Left renal cortex interstitium (tissue), 4 donors: ENCODE measurements at places on chromosomes 5 and 9.

DNA sequence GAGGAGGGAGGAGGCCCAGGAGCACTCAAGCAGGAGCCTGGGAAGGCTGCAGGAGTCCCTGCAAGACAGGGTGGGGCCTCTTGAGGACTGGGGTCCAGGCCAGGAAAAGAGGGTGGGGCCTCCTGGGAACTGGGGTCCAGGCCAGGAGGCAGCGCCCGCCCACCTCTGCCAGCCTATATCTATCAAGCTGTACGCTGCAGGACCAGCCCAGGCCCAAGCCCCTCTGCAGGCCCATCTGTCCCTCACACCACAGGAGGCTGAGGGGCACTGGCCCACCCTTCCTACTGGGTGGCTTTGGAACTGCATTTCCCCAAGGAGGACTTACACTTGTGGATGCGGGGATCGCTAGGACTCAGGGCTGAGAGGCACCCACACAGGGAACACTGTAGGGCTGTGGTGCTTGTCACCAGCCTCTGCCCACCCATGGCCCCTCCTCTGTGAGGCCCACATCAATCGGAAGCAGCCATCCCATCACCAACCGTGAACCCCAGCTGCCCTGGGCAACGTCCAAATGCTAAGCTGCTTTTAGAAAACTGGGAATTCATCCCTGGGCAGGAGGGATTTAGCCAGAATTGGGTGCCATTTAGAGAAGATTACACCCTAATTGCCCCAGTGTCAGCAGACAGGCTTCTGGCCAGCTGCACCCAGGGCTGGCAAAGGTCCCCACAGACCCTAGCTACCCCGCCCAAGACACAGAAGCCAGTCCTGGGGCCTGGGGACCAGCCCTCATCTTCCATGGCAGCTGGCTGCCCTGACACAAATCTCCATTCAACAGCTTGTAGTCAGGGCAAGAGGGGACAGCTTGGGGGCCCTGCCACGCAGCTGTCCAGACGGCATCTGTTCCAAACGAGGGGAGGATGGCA lies 15.3 kb downstream of the BICD2 start:
- no peak for DNase-seq

DNA sequence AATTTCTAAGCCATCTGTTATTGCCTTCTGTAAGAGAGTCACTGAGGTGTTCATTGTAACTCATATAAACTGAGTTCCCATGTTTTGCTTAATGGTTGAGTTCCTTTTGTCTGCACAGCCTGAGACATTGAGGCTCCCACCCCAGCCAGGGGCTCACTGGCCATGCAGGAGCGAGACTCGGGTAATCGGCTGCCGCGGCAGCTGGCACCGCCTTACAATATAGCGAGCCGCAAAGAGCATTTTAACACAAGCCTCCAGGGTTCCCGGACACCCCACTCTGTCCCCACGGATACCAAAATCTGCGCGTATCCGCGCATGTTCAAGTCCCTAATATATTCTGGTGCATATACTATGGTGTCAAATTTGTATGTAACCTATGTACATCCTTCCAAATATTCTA lies 24.4 kb upstream of the GLDC start:
- no peak for DNase-seq

DNA sequence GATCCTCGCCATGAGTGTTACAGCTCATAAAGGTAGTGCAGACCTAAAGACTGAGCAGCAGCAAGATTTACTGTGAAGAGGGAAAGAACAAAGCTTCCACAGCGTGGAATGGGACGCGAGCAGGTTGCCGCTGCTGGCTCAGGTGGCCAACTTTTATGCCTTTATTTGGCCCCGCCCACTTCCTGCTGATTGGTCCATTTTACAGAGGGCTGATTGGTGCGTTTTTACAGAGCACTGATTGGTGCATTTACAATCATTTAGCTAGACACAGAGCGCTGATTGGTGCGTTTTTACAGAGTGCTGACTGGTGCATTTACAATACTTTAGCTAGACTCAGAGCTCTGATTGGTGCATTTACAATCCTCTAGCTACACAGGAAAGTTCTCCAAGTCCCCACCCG lies 13.9 kb downstream of the PLK2 start:
- no peak for DNase-seq

DNA sequence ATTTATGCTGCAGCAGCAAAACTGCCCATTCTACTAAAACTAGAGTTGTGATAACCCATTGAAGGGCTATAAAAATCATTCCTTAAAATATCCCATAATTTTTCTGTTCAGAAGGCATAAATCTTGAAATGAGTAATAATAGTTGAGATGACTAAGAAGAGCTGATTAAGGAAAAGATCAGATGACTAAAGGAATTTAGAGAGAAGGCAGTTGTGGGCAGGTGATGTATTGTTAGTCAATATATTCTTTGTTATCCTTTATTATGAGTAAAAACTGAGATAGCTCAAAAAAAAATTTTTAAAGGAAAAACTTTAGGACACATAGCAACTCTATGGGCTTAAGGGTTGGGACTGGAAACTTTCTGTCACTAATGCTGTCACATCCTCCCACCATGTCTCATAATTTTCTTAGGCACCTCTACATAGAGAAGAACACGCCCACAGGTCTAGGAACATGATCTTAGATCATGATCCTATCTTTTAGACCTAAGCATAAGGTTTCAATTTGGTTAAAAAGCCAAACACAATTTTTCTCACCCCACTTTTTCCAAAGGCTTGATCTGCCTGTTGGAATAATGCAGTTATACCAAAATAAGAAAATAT lies 597.5 kb upstream of the MEF2C start:
- no peak for DNase-seq

- no peak for DNase-seq
These were observed 472.9 kb upstream of the ACTBL2 start for GRCh38 chr5:57955511-57955910.

DNA sequence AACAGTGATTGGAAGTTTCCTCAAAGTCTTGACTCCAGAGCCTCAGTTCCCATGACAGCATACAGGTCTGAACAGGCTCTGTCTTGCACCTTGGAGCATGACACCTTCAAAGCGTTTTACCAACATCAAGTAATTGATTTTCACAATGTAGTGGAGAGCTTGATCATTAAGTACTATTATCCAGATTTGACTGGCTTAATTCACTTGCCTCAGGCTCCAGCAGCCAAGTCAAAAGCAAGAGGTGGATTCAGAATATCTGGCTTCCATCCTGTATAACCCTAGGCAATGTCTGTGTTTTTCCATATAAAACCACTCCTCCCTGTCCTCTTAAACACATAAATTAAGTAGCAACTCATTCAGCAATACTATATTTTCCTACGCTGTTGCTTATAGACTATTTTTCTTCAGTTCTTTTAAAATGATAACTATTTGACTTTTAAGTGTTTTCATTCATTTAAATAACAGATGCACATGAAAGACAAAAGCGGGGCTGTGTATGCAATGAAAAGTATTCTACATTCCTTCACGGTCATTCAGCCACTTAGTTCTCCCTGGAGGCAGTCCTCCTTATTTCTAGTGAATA lies 150.8 kb upstream of the RANBP3L start:
- DNase-seq = no peak

GRCh38 chr9:36158917-36159316 lies 10.3 kb upstream of the CCIN start:
- no peak for DNase-seq

- no peak for DNase-seq
These were observed 154.0 kb downstream of the PIK3R1 start for GRCh38 chr5:68369457-68370125.

- peak; percentile 9 for DNase-seq
These were observed 147.5 kb upstream of the FGF10 start for GRCh38 chr5:44536650-44537260.

- DNase-seq = no peak
These were observed 44.3 kb downstream of the PRRC2B start for GRCh38 chr9:131438190-131438589.

DNA sequence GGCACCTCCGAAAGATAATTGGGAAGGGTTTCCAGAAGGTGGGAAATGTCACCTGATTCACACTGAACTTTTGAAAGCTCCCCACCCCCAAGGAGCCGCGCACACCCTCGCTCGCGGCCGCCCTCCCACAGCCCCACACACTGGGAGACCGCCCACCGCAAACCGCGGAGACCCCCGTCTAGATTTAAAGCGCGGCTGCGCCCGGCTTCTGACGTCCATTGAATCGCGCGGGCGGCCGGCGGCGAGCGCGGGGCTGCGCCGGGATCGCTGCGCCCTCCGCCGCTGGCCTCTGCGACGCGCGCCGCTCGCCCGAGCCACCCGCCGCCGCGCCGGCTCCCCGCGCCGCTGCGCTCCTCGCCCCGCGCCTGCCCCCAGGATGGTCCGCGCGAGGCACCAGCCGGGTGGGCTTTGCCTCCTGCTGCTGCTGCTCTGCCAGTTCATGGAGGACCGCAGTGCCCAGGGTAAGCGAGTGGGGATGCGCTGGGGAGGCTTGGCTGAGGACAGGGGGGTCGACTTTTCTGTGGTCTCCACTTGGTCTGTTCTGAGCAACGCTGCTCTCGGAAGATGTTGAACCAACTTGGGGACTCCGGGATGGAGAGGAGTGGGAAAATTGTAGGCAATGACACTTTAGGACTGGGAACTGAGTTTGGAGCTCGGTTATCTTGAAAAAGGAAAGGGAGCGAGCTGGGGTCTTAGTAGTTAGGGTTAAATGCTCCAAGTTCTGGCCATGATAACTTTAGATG lies at the start of gene FST:
Gene FST (plus strand): TSS at position 214 of the 743 bp plus-strand sequence. CDS start 163 bp downstream, at position 377.
- DNase-seq = peak; percentile 45

DNA sequence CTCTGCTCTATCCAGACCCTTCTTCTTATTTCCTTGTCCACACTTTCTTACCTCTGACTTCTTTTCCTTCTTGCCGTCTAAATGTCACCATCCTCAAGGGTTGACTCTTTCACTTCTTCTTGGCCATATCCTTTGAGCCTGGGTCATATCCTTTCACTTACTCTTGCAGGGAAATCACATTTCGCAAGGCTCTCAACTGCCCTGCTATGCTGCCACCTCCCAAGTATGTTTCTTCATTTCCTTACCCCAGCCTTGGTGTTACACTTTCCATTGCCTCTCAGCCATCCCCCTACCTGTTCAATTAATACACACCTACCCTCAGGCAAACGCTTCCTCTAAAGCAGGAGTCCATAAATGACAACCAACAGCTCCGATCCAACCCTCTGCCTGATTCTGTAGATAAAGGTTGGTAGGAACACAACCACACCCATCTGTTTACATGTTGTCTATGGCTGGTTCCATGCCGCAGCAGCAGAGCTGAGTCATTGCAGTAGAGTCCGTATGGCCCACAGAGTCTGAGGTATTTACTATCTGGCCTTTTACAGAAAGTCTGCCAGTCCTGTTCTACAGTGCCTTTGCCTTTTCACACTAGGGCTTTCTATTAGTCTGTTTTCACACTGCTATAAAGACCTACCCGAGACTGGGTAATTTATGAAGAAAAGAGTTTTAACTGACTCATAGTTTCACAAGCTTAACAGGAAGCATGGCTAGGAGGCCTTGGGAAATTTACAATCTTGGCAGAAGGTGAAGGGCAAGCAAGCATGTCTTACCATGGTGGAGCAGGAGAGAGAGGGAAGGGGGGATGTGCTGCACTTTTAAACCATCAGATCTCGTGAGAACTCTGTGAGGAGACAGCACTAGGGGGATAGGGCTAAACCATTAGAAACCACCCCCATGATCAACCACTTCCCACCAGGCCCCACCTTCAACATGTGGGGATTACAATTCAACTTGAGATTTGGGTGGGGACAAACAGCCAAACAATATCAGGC lies 97.9 kb downstream of the SV2C start:
- DNase-seq = no peak

DNA sequence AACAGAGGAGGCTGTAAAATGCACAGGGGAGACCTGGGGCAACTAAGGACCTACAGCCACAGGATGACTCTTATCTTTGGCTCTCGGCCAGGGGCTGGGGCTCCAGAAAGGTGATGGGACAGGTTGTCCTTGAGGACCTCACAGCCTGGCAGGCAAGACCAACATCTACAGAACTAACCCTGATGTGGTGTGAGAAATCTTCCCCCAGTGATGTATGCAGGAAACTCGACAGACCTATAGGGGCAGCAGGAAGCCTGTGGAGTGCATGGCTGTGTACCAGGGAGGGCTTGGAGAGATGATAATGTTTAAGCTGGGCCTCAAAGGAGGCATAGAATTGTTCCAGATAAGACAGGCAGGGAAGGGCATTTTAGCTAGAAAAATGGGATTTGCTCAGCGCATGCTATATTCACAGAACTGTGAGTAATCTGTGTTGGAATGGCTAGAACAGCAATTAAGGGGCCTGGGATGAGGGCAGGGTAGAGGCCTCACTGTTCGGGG lies 68.5 kb upstream of the SLC25A51 start:
- no peak for DNase-seq

DNA sequence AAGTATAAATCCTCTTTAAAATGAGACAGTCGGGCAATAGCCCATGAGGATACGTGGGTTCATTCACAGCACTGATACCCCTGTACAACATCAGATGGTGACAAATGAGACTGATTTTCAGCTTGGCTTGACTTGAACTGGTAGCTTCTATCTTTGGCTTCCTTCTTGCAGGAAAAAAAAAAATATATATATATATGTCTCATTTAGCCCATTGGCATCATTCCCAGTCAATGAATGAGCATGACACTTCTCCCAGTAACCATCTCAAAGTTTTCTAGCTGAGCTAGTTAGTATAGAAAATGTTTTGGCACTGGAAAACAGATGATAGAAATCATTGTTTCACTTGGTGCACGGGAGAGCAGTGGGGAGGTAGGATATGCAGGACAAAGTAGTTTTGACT lies 222.5 kb upstream of the TAS2R1 start:
- DNase-seq = no peak

GRCh38 chr5:159030357-159030756 lies 69.4 kb downstream of the EBF1 start:
- DNase-seq = no peak

GRCh38 chr5:170681013-170681433 lies 102.5 kb upstream of the GABRP start:
- DNase-seq = peak; percentile 61

- DNase-seq = no peak
These were observed 85.5 kb upstream of the MARCHF11 start for GRCh38 chr5:16265141-16265540.

DNA sequence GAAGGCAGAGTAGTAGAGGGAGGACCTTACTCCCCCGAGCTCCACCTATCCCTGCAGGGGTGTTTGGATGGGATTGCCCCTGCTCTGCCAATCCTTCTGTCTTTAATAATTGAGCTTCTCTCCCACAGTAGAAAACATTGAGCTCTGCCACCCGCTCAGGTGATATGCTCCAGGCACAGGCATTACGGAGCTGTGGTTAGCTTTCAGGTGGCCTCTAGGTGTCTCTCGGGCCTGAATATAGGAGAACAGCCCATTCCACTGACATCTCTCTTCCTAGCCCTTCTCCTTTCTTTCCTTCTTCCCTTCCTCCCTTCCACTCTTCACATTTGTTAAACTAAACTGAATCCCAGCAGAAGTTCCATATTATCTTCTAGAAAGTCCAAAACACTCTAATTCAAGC lies 203.4 kb downstream of the SYK start:
- DNase-seq = no peak
